ENCODE measurements at places on chromosomes 2 and 18. TPM values are rescaled to one million over a fixed set of nuclear protein-coding genes. Genes with fewer than 3 reads are reported as not detected.

- no peak for DNase-seq
Measured at GRCh38 chr2:99187011-99187410, 6.0 kb downstream of the MRPL30 start.

- DNase-seq = no peak
Measured at GRCh38 chr2:61016392-61017002, 1.0 kb upstream of the PEX13 start.

The DTYMK gene
- 93.0 TPM for total RNA-seq

The PROM2 gene
- 0.43 TPM for total RNA-seq
